ENCODE measurements at places on chromosomes 2 and 18.

DNA sequence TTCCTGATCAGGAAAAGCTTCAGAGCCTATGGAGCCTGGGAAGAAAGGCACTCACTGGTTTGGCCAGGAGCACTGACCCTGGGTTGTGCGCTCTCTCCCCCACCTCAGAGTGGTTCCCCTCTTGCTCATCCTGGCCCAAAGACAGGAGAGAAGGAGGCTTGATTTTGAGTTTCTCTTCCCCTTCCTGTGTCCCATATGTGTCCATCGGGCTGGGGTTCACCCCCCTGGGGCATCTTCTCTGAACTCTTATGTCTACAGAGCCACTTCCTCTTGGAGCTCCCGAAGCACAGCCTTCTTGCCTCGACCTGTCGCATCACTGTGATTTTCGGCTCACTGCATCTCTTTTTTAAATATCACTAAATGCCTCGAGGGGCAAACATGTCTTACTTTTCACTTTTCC lies 692.3 kb downstream of the RNF144A start:
- DNase-seq = no peak

DNA sequence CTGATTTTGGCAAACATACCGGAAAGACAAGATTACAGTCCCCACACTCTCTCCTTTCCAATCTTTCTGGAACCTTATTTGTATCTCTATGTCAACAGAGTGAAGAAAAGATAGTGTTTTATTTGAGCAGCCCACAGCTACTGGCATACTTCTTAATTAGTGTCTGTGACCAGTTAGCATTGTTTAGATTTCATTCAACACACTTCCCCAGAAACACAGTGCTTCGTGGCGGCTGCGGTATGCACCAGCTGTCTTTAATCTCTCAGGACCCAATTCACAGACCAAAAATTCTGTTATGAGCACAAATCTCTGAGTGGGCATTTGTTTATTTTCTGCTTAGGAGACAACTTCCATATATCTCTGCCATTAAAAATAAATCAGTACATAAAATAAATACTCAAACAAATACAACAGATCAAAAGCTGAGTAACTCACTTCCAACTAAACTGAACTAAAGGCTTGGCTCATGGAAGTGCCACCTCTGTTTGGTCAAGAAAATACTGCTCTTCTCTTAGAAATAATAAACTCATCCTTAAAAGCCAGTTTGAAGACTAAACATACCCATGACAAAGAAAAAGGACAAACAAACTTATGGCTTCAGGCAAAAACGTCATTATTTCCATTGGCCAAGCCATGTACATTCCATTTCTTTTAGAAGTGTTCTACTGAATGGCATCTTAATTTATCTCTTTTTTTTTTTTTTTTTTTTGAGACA lies 392.4 kb downstream of the TXNL1 start:
- no peak for DNase-seq

- no peak for DNase-seq
Observed at GRCh38 chr18:70663141-70663540, 374.3 kb downstream of the SOCS6 start.

DNA sequence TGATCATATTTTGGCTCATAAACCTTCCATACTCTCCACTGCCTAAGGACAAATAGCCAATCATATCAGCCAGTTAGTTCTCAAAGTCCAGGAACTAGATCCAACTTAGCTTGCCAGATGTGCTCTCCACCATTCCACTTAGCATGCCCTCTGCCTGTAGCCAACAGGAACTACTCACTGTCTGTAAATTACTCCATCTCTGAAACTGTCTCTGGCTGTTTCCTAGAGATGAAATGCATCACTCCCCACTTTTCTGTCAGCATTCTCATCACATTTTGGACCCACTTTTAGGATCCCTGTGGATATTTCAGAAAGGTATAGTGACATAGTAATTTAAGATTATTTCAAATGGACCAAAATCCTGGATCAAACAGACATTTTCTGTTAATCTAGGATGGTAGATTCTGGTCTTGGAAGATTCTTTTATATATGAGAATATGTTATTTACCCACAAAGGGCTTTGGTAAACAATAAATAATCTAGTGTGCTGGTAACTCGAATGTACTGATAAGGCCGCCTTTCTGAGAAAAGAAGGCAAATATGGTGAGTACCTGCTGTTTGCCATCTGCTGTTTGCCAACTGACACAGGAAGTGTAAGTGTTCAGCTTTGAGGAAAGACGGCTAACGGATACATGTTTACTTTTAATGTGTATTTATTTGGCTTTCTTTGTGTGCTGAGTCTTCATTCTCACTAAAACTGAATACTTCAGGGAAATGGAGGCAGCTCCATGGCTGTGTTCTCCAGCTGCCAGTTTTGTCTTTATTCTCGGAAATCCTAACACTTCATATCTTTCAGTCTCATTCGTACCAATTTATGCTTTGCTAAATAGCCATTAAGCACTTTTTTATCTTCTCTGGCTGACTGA lies 79.5 kb downstream of the EVA1A start:
- DNase-seq = no peak

- DNase-seq = no peak
Observed at GRCh38 chr2:207704078-207704477, 7.4 kb upstream of the CCNYL1 start.

DNA sequence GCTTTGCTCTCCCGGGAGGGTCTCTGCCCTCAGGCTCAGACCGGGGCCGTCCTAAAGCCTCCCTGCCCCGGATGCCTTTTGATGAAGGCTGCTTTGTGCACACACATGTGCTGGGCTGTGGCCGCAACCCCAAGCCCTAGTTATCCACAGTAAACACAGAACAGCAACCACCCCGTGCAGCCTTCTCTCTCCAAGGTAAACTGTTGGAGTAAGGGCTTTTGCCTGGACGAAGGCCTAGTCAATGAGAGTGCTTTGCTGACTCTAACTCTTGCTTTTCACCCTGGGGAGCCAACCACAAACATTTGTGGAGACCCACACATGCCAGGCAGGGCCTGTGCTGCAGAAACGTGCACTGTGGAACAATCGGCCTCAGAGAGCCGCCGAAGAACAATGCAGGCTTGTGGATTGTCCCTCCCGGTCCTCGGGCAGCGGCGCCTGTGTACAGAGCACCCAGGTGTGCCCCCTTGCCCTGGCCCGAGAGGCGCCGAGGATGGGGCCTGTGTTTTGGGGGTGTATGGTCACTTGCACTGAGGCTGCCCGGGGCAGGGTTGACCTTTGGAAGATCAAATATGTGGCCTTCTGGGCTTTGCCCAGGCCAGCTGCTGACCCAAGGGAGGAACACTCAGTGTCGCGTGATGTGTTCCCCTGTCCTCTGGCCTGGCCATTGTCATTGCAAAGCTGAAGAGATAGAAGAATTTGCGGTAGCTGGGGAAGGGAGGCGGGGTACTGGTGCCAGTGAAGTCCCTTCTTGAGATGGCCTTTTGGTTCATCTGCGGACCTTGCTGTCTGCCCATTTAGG lies 37.0 kb downstream of the CTIF start:
- no peak for DNase-seq

DNA sequence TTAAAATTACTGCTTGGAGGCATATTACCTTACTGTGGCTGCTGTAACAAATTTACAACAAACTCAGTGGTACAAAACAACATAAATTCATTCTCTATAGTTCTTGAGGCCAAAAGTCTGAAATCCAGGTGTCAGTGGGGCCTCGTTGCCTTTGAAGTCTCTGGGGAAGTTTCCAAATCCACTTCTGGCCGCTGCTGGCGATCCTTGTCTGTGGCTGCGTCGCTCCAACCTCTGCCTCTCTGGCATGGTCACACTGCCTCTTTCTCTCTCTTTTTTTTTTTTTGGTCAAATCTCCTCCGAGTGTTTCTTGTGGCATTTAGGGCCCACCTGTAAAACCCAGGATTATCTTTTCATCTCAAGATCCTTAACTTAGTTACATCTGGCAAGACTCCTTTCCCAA lies 182.8 kb downstream of the ST6GAL2 start:
- no peak for DNase-seq

- no peak for DNase-seq
Observed at GRCh38 chr2:211503856-211504255, 947.5 kb downstream of the CPS1 start.

DNA sequence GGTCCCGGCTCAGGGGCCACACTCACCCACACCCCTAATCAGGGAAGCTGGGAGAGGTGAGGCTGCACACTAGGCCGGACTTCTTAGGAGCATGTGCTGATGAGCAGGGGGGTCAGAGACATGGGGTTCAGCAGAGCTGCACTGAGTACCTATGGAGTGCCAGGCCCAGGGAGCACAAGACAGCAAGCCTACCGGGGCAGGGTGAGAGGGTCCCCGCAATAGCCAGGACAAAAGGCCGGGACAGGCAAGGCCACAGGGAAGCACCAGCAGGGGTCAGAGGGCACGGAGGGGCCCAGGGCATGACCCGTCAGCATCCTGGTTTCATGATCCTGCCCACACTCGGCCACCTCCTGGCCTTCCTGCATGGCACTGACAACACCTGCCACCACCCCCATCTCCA lies 73.5 kb downstream of the TNS1 start:
- no peak for DNase-seq

GRCh38 chr18:31633392-31634330 lies 42.0 kb downstream of the TTR start:
- DNase-seq = no peak

- no peak for DNase-seq
Observed at GRCh38 chr2:170190172-170190571, 12.2 kb downstream of the MYO3B start.

GRCh38 chr18:61546590-61546989 lies 213.4 kb downstream of the CDH20 start:
- DNase-seq = no peak

- DNase-seq = no peak
Observed at GRCh38 chr2:240646900-240647502, 21.7 kb downstream of the GPR35 start.

DNA sequence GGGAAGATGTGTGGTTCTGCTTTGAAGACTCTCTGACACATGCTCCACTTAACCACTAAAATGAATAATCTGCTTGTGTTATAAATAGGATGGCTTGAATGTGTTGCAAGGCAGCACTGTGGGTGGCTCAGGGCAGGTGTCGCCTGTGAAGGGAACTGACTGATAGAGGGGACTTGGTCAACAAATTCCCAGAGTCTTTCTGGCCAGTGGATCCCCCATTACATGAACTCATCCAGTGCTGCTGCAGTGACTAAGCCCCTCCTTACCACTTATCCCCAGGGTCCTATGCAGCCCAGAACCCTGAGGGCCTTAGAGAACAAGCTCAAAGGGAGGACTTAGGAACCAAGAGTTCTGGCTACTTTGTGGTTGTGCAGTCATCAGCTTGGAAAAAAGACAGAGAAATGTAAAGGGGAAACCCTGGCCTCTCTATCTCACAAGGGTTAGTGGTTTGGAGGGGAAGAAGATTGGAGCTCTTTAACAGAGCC lies 226.2 kb upstream of the TNP1 start:
- no peak for DNase-seq

DNA sequence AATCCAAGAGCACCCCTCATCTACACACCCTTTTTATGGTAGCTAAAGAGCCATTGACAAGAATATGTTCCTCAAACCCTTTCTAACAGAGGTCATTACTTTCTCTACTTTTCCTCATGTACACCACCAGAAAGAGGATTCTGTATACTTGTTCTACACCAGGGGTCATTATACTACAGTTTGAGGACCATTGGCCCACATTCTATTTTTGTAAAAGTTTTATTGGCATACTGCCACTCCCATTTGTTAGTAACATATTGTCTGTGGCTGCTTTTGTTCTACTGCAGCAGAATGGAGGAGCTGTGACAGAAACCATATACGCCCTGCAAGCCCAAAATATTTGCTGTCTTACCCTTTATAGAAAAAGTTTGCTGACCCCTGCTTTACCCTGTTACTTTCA lies 14.3 kb downstream of the HTR2B start:
- DNase-seq = no peak

DNA sequence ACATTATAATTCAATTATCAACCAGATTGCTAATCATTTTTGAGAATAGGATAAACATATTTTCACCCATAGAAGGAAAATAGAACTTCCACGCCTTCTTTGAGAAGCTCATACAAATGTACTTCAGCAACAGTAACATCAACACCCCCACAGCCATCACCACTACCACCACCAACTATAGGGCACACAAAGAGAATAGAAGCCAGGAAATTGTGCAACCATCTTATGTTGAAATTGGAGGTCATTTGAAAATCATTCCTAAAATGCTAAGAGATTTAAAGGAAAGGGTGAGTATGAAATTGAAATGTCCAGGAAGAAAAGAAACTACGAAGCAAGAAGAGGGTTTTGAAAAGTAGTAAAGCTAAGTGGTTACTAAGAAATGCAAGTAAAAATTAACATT lies 563.4 kb downstream of the ZNF804A start:
- no peak for DNase-seq

GRCh38 chr2:190809876-190810525 lies 70.6 kb upstream of the GLS start:
- DNase-seq = no peak

- DNase-seq = no peak
Observed at GRCh38 chr18:36297417-36298125, at the start of gene FHOD3. Gene FHOD3, plus strand, starts transcription at chr18:36297713. Its CDS starts 123 bp downstream, at chr18:36297836.

- DNase-seq = no peak
Observed at GRCh38 chr18:22348521-22349316, 69.0 kb downstream of the CTAGE1 start.

DNA sequence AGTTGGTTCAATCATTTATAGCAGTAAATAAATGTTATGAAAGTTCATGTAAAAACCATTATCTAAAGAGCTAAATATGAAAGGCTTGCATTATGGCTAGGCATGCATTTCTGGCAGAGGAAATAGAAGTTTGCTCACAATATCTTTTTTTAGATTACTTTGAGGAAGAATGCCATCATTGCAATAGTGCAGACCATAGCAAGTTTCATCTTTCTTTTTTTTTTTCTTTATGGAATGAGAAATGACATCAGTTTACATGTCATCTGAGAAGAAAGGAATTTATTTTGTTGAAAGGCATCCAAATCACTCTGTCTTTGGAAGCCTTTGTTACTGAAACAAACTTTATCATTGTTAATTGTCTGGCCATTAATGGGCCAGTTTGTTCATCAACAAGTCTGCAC lies 74.5 kb upstream of the NCKAP5 start:
- DNase-seq = no peak

DNA sequence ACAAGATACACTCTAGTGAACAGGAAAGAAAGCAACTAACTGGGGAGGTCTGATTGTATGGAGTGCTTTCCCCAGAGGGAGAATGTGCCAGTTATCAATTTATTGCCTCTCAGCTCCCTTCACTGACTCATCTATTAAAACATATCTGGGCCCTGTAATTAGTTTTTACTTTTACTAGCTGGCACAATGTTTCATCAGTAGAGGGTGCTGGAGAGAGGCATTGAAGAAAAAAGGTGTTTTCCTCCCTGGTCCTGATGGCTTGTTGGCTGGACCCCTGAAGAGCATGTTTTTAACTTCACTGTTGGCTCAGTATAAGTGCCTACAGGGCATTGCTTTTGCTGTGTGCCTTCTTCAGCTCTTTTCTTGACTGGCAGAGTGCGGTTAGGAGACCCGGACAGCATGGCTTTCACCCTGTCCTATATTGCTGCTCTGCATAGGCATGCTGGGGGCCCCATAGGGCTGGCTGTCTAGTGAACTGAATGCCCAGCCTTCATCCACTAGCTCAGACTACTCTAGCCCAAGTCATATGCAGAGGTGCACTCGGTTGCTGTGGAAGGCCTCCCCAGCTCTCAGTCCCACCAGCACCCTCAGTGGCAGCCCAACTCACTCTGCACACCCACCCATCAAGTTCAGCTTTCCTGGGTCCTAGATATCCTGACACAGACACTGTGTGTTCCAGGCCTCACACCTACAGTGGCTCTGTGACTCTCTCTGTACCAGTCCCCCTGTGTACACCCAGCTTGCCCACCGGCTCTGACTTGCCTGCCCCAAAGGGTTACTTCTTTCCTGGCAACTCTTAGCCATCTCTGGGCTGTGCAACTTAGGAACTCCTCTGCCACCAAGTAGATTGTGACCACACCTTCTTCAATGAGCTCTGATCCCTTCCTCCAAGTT lies 62.3 kb upstream of the ACYP2 start:
- no peak for DNase-seq

All from stimulated activated CD4-positive, alpha-beta T cell treated with anti-CD3 and anti-CD28 coated beads, Interleukin-2, amount 100 ng/mL, for 4 hours (primary cell).